Stimulated activated CD4-positive, alpha-beta T cell treated with anti-CD3 and anti-CD28 coated beads, TNF-alpha, amount 100 ng/mL, for 48 hours (primary cell): ENCODE measurements at places on chromosomes 1 and 21.

DNA sequence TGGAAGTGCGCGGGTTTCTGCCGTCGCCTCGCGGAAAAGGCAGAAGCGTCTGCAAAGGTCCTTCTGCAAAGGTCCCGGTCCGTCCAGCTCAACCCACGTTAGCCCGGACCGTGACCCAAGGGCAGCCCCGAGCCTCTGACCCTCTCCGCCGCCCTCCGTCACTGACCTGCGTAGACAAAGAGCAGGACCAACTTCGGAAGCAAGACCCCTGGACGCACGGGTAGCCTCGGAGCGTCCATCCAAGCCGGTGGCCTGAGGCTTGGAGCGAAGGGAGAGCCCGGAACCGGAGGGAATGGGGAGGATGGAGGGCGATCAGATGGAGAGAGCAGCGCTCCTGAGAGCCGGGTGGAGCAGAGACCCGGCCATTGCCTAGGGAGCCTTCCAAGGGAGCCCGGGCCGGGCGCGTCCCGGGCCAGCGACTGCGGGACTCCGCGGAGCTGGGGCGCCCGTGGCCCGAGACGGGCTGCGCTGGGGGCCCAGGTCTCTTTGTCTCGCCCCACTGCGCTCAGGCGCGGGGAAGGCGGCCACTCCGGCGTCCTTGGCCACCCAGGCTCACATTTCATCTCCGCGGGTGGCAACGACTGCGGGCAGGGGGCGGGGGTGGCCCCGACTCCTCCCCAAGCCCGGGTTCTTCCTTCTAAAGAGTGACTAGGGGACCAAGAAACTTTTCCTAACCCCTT lies at the start of gene CYYR1:
CYYR1 (minus strand) TSS at position 585 of the 680 bp plus-strand sequence; CDS start at position 239, 346 bp downstream.
- DNase-seq: no peak

GRCh38 chr1:22576150-22576544 lies 12.9 kb downstream of the EPHA8 start:
- no peak for DNase-seq

DNA sequence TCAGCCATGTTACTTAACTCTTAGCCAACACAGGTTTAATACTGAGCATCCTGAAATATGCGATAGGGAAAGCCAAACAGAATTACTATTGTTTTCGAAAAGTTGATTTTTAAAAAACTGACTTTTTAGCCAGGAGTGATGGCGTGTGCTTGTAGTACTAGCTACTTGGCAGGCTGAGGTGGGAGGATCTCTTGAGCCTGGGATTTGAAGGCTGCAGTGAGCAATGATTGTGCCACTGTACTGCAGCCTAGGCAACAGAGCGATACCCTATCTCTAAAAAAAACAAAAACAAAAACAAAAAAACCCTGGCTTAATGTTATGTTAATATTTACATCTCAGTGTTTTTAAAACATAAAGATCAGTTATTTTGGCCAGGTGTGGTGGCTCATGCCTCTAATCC lies 16.7 kb downstream of the NMNAT1 start:
- no peak for DNase-seq

- DNase-seq: no peak
Measured at GRCh38 chr1:47635597-47635996, 197.8 kb downstream of the FOXD2 start.

GRCh38 chr1:155989242-155990004 lies 11.1 kb upstream of the ARHGEF2 start:
- peak; percentile 62 for DNase-seq

GRCh38 chr1:28893403-28894102 lies 20.8 kb upstream of the EPB41 start:
- no peak for DNase-seq

DNA sequence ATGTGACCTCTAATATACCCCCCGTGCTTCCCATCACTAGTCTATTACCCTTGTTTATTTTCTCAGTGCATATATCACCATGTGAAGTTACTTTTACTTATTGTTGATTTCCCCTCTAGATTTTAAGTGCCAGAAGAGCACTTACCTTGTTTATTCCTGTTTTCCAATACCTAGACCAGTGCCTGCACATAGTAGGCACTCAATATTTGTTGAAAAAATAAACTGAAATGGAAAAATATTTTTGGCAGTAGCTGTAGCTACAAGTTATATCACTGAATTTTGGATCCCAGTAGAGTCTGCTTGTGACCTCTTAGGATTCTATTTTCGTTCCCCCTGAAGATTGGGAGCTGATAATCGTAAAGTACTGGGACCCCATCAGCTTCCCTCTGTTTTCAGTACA lies 32.0 kb upstream of the FOXE3 start:
- DNase-seq: no peak

GRCh38 chr1:39258146-39258924 lies 53.8 kb downstream of the MACF1 start:
- DNase-seq: peak; percentile 36

DNA sequence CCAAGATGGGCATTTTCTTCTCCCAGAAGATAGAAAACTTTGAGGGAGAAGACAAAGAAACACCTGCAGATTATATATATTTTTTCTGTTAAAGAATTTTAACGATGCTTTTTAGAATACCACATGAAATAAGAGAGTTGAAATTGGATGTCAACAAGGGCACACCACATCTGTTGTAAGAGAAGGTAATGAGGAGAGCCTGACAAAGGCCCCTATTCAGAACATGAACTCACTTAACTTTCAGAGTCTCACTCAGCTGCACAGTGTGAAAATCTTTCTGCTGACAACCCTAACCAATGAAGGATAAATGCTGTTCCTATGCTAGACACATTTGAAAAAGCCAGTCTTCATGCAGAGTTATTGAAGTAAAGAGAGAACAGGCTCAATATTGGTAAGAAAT lies 7.3 kb downstream of the KRTAP22-2 start:
- DNase-seq: no peak

DNA sequence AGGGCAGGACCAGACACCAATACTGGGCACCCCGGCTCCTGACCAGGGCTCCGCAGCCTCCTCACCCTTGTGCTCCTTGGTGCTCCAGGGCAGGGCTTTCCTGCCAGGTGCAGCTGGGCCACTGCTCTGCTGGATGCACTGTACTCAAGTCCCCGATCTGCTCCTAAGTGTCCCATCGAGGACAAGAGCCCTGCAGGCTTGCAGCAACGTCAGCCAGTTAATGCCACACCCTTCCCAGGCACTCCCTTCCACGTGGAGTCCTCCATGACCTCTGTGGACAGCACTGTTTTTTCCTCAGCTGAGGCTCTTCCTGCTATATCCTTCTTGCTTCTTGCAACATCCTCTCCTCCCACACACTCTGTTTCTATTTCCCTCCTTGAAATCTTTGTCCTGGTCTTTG lies 94.0 kb upstream of the NGF start:
- no peak for DNase-seq

DNA sequence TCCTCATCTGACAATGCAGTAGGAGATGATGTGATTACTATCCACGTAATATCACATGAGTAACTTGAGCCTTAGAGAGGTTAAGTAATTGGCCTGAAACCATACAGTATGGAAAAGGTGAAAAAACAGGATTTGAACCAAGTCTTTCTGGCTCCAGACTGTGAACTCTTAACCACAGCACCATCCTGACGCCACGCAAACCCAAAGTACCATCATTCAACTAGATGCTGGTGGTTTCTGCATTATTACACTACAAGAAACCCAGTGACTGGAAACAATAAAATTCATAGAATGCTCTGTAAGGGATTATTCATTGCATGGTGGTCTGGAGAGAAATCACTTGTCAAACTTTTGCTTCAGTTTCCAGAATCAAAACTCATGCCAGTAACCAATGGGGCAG lies 90.7 kb downstream of the MAB21L3 start:
- no peak for DNase-seq

DNA sequence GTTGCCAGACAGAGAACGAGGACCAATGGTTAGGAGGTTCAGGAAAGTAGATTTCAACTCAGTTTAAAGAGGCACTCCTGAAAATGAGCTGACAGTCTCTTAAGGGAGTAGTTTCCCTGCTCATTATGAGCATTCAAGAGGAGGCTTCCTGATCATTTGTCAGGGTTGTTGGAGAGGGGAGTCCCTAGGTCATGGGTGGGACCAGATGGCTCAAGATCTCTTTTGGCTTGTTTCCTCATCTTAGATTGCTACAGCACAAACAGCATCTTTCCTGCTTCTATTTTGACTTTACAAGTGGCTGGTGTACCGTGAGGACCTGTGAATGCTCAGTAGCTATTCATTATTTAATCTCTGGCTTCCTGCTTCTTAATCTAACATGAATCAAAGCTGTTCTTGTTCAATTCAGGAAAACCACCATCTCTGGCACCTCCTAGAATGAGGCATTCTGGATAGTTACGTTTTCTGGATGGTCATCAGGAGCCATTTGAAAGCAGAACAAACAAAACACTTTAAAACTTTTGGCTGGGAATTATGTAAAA lies 47.6 kb downstream of the PEX14 start:
- DNase-seq: no peak

DNA sequence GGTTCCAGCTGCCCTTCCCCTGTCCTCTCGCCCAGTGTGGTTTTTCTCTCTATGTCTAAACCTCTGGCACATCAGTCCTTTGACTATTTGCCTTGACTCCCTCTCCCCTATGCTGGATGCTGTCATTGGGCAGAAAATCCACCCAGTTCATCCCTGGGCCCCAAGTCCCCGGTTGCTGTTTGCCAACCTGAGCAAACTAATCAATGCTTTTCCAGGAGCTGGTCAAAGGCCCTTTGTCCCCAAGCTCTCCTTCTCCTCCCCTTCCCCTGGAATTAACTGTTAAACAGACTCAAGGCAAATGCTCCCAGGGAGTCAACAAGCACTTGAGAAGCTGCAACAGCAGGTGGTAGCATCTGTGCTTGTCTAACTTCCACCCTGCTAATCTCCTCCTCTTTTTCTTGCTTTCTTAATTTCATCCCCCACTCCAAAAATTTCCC lies 102.7 kb downstream of the LMX1A start:
- no peak for DNase-seq

- no peak for DNase-seq
Measured at GRCh38 chr1:86468501-86468977, at the start of gene CLCA1. Gene CLCA1 (plus strand): TSS chr1:86468927. CDS start chr1:86468972, 45 bp downstream.

DNA sequence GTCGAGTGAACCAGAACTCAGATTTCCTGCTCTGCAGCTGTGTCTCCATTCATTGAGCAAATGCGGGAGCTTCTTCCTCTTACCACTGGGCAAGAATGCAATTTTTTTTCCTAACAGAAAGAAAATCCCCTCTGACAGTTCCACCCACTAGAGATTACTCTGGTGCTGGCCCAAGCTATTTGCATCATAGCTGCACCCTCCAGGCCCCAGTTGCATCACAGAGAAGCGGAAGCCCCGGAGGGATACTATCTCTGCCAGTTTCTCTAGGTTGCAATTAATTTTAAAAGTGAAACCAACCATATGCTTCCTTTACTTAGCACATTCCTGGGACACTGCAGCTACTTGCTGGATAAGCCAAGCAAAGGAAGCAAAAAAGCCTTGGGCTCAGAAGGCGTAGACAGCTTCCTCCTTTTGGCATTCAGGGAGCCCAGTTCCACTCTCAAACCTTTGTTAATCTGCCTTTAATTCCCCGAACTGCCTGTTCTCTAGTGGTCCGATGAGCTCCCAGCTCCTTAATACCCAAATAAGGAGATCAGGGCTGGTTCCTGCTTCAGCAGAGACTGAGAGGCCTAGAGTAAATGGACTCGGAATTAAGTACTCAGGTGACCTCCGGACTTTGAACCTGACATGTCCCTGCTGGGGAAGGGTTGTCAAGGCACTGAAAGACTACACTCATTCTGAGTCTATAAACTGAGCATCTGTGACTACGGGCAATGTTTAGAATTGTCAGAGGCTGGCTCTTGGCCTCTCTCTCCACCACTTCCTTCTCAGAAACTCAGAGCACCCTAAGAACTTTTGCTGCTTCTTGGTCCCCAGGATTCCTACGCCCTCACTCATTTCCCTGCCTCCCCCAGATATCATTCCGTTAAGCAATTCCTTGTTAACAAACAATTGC lies 72.5 kb upstream of the TNFSF18 start:
- DNase-seq: no peak

- no peak for DNase-seq
Measured at GRCh38 chr1:2966449-2967328, 54.6 kb upstream of the ACTRT2 start.

GRCh38 chr21:36076878-36077655 lies 7.2 kb downstream of the CBR1 start:
- no peak for DNase-seq

- DNase-seq: no peak
Measured at GRCh38 chr21:33670076-33670978, 28.0 kb downstream of the ITSN1 start.

GRCh38 chr1:10170239-10170574 lies 40.2 kb upstream of the KIF1B start:
- no peak for DNase-seq

GRCh38 chr1:180167721-180168467 lies 13.2 kb downstream of the QSOX1 start:
- no peak for DNase-seq

- no peak for DNase-seq
Measured at GRCh38 chr1:1399872-1400575, 889 bp upstream of the CCNL2 start.

GRCh38 chr21:20999659-21000058 lies 1.4 kb downstream of the NCAM2 start:
- DNase-seq: peak; percentile 20

GRCh38 chr1:177558372-177558771 lies 387.6 kb downstream of the BRINP2 start:
- no peak for DNase-seq

DNA sequence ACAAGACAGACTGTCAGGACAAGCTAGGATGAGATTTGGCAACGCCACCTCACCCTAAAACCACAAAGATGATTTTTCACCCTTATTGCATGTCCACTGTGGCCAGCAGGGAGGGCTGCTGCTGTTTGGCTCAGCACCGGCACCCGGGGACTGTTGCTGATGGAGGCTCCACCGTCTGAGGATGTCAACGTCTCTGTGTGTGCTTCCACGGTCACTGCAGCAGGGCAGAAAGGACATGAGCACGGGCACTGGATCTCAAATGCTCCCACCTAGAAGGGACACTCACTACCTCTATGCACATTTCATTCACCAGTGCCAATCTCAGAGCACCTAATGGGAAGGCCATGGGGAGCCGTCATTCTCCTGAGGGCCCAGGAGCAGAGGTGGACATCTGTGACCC lies 599.6 kb downstream of the PTPRU start:
- DNase-seq: no peak

GRCh38 chr1:66400660-66401059 lies 133.3 kb upstream of the SGIP1 start:
- no peak for DNase-seq

DNA sequence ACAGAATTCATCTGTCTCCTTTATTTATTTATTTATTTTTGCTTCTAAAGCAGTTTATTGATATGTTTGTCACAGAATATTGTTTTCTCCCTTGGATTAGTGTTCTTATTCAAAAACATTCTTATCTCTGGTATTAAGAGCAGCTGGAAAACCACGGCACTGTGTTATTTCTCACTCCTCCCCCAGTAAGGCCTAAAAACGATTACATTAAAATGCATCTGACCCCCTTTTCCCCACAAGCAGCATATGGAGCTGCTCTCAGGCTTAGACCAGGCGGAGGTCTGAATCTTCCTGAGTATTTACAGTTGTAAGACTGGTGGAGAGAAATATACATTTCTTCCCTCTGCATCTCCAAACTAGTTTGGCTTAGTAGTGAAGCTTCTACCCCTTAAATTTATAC lies 86.8 kb downstream of the HLX start:
- no peak for DNase-seq

GRCh38 chr1:169959686-169960085 lies 66.0 kb upstream of the SCYL3 start:
- no peak for DNase-seq

- DNase-seq: no peak
Measured at GRCh38 chr1:20076710-20077461, 6.9 kb downstream of the PLA2G5 start.
